ENCODE measurements at places on chromosomes 3 and 15.

DNA sequence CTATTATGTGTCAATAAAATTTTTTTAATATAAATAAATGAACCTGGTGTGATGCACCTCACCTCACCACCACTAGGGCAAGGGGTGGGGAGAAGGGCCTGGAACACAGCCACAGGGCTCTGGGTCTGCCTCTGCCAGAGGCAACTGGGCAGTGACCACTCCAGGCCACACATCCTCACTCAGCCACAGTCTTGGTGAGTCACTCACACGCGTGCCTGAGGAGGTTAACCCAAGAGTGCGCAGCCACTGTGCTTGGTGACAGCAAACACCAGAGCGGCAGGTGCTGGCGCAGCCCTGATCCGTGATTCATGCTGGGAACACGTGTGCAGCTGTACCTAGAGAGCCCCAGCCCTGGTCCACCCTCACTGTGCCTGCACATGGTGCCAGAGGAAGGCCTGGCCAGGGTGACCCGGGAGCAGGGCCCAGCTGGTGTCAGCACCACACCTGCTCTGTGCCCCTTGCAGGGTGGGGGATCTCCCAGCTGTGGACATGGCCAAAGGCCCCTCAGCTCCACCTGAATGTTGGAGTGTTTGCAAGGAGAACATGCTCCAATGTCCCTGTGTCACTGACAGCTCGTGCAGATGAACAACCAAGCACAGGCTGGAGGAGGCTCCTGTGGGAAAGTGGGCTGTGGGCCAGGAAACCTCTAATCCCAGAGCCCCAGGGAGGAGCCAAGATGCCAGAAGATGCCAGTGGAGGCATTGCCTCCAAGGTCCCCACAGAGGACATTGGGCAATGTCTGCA, 2.1 kb downstream of the SLC41A3 start:
- DNase-seq, result no peak

DNA sequence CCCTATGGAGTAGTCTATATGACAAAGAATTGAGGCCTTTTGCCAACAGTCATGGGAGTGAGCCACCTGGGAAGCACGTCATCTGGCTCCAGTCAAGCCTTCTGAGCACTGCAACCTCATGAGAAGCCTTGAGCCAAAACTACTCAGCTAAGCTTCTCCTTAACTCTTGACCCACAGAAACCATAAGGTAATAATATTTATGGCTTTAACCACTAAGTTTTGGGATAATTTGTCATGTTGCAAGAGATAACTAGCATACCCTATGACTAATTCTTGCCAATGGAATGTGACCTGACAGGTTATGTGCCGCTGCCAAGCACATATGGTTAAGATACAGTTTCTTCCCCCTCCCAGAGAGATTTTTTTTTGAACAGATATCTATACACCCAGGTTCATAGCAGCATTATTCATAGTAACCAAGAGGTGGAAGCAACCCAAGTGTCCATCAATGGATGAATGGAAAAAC, 11.8 kb upstream of the SLC6A11 start:
- DNase-seq, result no peak

- DNase-seq, result no peak
Measured at GRCh38 chr15:58909616-58910015, 23.9 kb downstream of the SLTM start.

- no peak for DNase-seq
Measured at GRCh38 chr3:54283470-54283869, 161.1 kb downstream of the CACNA2D3 start.

- DNase-seq, result no peak
Measured at GRCh38 chr3:80263260-80263659, 495.5 kb upstream of the ROBO1 start.

- DNase-seq, result no peak
Measured at GRCh38 chr3:85808755-85809154, 850.0 kb downstream of the CADM2 start.

- DNase-seq, result peak; percentile 79
Measured at GRCh38 chr15:66862940-66863335, 160.9 kb downstream of the SMAD6 start.

DNA sequence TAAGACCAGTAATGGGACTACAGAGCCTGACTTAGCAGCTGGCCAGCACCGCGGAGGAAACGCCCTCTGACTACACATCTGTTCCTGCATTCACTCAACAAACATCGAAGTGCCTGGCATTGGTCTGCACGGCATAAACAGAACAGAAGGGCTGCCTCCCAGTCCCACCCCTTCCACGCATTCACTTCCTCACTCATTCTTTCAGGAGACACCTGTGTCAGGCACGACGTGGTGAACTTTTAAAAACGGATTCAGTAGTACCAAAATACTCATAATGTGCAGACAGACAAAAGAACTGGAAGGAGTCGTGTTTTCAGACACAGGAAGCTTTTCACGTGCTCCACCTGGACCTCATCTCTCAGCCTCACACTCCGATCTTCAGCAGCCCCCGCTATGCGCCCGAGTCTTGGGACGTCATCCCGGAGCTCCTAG, 123.3 kb downstream of the XXYLT1 start:
- DNase-seq, result no peak

DNA sequence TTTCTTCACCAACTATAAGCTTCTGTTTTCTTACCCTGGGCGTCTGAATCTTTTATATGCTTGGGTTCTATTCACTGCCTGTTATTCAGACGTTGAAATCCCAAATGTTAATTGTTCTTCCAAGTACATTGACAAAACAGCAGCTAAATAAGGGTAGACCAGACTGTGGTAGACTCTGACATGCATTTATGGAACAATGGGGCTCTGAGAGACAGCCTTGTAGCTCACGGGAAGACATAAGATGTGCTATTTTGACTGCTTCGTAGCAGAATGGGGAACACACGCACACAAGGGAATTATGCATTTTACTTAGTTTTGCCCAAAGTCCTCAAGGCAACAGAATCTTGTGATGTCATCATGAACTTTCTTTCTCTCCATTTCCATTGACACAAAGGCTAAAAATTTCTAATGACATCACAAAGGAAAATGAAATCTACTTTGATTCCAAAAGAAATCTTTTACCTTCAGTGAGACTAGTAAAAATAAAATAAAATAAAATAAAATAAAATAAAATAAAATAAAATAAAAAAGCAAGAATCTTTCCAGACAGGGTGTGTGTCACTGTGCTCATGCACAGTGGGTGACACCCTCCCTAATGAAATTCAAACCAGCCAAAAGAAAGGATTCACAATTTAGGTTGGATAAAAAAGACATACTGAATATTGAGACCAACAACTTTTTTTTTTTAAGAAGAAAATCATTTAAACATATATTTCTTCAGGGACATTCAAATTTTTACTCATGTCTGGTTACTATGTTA, 346.6 kb downstream of the ZBTB20 start:
- no peak for DNase-seq

GRCh38 chr3:98521897-98522543, 682 bp downstream of the CLDND1 start:
- peak; percentile 23 for DNase-seq

DNA sequence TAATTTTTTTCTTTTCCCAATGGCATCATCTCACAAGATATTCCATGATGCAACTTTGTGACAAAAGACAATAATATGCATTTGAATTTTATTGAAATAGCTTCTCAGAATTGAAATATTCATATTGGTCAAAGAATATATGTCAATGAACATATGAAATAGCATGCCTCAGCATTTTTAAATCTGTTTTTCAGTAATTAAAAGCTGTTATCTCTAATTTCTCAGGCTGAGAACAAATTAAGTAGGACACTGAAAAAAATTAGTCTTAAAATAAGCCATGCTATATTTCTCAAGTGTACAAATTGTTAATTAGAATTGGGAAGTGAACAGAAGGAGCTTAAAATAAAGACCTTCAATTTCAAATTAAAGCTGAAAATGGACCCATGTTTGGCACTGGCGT, 570.1 kb downstream of the MFSD1 start:
- no peak for DNase-seq

GRCh38 chr3:174548841-174549623, 310.1 kb upstream of the NAALADL2 start:
- DNase-seq, result no peak

DNA sequence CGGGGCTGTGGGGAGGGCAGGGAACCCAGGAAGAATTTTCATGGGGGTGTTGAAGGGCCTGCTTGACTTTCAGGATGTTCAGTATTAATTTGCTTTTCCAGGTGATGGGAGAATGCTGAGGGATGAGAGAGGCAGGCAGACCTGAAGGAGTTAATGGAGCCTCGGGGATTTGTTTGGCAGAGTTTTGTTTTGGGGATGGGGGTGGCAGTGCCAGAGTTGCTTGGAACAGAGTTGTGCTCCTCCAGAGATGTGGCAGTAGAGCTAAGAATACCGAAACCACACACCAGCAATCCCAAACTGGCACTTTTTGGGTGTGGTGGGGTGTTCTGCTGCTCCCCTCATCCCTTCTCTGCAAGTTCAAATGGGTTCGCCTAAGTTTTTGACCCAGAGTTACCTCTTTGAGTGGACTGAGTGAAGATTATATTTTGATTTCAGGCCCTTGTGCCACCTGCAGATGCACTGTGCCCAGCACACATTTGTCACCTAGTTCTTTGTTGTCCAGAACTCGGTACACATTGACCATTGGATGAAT, 1.6 kb downstream of the BOC start:
- DNase-seq, result no peak
